ENCODE measurements at places on chromosomes 11 and 22. TPM values are rescaled to one million over a fixed set of nuclear protein-coding genes. Genes with fewer than 3 reads are reported as not detected.

DNA sequence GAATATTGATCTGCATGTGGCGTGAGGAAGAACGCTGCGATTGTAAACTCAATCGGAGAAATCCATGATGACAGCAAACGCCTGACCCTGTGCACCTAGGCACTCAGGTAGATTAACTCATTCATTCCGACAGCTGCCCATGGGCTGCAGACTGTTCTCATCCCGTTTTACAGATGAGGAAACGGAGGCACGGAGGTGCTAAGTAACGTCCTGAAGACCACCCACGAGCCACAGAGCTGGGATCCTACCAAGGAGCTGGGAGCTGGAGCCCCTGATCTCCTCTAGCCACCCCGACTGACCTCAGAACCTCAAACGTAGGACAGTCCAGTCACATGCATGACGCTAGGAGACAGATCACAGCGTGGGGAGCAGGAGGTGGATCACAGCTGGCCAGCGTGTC lies 1092.7 kb downstream of the BRD1 start:
- no peak for ATAC-seq

DNA sequence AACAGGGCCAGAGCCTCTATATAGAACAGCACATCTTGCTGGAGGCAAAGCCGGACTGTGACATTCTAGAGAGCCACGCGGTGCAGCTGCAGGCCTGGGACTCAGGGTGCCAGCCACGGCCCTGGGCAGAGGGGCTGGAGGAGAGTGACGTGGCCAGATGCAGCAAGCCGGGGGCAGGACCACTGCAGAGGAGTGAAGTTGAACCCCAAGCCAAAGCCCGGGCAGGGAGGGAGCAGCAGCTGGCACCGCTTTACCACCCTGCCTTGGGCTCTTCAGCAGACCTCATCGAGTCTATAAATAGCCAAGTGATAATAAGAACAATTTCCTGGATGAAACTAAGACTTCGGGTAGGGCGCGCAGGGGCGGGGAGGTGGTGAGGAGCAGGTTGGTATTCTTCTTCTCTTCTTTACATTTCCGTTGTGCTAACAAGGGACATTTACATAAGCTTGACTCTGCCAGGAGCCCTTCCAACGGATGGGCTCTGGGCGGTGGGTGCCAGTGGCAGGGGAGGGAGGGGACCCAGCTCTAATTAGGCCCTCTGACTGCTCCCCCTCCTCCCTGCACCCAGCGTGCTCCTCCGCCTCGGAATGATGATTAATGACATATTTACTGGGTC lies 110.2 kb downstream of the ST3GAL4 start:
- ATAC-seq, result peak; percentile 9

DNA sequence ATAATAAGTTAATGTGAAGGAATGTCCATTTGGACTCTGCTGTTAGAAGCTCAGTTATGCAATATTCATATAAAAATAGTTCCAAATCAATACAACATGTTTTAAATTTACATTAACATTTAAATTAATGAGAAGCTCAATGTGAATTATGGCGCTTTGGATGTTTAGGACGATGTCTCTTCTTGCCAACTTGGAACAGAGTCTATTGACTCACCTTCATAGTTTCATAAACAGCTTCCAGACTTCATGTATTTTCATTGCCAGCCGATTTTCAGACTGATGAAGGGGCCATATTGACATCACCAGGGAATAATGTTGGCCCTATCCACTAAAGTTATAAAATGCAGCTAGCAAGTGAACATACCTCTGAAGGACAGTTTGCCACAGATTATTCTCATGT lies 1136.2 kb downstream of the LRRC4C start:
- ATAC-seq, result no peak

DNA sequence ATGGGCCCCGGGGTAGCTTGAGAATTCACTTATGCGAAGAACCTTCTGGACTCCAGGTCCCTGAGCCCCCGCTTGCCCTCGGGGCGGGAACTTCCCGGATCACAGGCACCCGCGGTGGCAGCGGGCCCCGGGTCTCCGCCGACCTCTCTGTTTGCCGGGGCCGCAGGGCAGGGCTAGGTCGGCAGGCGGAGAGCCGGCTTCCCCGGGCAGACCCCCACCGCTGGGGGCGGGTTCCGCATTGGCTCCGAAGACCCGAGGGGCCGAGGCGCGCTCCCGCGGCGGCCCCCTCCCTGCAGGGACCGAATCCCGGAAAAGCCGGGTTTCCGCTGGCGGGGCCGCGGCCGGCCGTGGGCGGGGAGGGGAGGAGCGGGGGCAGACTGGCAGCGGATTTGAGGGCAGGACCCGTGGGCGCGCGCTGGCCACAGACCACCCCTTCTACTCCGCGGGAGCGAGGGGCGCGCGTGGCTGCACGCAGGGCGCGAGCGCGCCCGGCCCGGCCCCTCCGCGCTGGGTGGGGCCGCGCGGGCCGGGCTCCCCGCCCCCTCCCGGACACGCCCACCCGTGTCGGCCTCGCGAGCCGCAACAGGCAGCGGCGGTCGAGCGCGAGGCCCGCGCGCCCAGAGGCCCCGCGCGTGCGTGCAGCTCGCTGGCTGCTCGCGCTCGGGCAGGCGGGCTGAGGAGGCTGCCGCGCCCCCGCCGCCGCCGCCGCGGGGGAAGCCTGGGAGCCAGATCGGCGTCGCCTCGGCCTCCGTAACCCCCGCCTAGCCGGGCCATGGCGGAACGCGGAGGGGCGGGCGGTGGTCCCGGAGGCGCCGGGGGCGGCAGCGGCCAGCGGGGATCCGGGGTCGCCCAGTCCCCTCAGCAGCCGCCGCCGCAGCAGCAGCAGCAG lies at the start of gene PACS1:
Gene PACS1 (plus strand): TSS at position 558 of the 889 bp plus-strand sequence. CDS start 215 bp downstream, at position 773.
- peak; percentile 81 for ATAC-seq

The NLRP14 gene
- total RNA-seq, result not detected

The ENTHD1 gene
- not detected for total RNA-seq

The CLCF1 gene
- total RNA-seq, result 1.6 TPM

The DSCAML1 gene
- total RNA-seq, result not detected

Data from esophagus mucosa (tissue), 1 donor.